ENCODE measurements at places on chromosomes 5 and 9. TPM values are rescaled to one million over a fixed set of nuclear protein-coding genes. Genes with fewer than 3 reads are reported as not detected.

DNA sequence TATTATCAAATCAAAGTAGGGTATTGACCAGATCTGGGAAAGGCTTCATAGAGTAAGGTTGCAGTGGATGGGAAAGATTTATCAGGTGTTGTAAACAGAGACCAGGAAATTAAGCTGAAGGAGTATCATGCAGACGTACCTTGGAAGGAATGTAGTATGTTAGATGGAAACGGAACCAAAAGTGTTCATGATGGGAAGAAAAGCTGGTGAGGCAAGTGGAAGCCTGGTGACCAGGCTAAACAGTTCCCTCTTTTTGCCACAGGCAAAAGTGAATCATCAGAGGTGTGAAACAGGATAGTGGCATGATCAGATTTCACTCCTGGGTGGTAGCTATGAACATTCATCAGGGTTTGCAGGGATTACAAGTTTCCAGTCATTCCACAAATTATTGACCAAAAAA, 780.1 kb upstream of the DMAC1 start:
- DNase-seq: no peak
- no peaks in the 10 kb centered on the region for H3K4me1 ChIP-seq
- no peaks in the 10 kb centered on the region for H3K27me3 ChIP-seq
- no peaks in the 10 kb centered on the region for H3K36me3 ChIP-seq

GRCh38 chr5:55364537-55365055, 56.8 kb downstream of the MTREX start:
- peaks cover 71% of the 10 kb centered on the region for H3K36me3 ChIP-seq
- no peak overlapping the region for H3K27ac ChIP-seq
- no peaks in the 10 kb centered on the region for H3K4me1 ChIP-seq
- DNase-seq: no peak

Gene MEIKIN
- polyA plus RNA-seq: not detected

- DNase-seq: peak; percentile 30
- no peak overlapping the region for H3K4me3 ChIP-seq
- H3K27ac ChIP-seq: no peak overlapping the region
- no peaks in the 10 kb centered on the region for H3K27me3 ChIP-seq
- peaks cover 4% of the 10 kb centered on the region for H3K4me1 ChIP-seq
- no peaks in the 10 kb centered on the region for H3K36me3 ChIP-seq
These were observed 51.2 kb upstream of the ZNF608 start for GRCh38 chr5:124797665-124798087.

GRCh38 chr5:138696501-138696900, 56.7 kb upstream of the CTNNA1 start:
- H3K27me3 ChIP-seq: no peaks in the 10 kb centered on the region
- no peaks in the 10 kb centered on the region for H3K36me3 ChIP-seq
- no peak overlapping the region for H3K27ac ChIP-seq
- DNase-seq: no peak
- H3K4me3 ChIP-seq: no peak overlapping the region
- no peaks in the 10 kb centered on the region for H3K4me1 ChIP-seq

Measured in K562 (cell line).